ENCODE measurements at places on chromosomes 1 and 21.

DNA sequence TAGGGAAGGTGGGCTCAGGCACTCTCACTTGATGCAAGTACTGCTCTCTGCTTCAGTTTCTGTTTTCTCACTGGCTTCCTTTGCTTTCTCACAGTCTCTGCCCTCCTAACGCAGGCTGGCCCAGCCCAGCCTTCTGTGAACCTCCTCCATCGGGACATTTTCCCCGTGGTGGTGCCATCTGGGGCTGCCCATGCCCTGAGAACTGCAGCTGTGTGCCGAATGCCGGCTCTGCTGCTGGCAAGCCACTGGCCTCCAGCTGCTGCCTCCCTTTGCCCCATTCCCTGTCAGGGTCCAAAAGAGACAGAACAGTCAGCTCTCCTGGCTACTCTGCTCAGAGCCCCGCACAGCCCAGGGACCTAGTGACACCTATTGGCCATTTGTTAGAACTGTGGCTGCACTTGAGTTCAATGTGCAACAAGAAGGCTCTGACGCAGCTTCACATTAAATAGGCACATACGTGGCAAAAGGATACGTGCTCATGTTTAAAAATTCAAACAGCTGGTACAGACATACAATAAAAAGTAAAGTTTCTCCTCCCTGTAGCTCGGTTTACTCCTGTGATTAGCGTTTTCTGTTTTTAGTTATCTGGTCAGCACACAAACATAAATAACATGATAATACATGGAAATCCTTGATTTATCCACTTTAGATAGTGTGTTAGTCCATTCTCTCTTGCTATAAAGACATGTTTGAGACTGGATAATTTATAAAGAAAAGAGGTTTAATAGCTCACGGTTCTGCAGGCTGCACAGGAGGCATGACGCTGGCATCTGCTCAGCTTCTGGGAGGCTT lies 46.6 kb downstream of the FCRL5 start:
- DNase-seq = peak; percentile 67

DNA sequence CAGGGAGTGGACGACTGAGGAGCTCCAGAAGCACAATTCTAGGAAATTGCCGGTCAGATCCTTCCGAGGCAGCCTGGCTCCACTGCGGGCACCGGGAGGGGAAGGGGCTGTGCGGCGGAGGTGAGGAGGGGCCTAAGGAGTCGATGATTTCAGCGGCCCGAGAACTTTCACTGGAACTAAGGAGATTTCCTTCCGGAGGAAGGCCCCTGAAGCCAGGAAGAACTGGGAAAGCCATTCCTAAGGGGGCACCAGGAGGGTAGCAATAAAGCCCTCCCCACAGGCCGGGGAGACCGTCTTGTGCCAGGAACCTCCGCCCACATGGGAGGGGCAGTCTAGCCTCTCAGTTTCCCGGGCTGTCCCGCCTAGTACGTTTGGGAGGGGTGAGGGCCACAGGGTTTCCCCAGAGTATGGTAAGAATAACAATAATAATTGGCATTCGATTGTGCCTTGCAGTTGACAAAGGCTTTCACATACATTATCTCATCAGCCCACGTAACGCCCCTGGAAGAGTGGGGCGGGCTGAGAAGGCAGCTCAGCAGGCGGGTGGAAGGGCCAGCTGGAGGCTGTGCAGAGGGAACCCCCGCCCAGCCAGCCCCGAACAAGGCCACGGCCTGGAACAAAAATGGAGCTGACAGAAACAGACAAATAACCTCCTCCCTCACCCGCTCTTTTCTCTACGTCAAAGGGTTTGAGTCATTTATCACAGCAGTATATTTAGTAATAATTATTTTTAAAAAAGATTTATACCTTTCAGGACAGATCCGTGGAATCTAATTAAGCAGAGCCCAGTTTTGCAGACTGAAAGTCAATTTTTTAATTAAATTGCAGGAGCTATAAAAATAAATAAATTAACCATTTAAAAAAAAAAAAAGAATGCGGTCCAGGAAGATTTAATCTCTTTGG lies 19.8 kb downstream of the NPR1 start:
- no peak for DNase-seq

DNA sequence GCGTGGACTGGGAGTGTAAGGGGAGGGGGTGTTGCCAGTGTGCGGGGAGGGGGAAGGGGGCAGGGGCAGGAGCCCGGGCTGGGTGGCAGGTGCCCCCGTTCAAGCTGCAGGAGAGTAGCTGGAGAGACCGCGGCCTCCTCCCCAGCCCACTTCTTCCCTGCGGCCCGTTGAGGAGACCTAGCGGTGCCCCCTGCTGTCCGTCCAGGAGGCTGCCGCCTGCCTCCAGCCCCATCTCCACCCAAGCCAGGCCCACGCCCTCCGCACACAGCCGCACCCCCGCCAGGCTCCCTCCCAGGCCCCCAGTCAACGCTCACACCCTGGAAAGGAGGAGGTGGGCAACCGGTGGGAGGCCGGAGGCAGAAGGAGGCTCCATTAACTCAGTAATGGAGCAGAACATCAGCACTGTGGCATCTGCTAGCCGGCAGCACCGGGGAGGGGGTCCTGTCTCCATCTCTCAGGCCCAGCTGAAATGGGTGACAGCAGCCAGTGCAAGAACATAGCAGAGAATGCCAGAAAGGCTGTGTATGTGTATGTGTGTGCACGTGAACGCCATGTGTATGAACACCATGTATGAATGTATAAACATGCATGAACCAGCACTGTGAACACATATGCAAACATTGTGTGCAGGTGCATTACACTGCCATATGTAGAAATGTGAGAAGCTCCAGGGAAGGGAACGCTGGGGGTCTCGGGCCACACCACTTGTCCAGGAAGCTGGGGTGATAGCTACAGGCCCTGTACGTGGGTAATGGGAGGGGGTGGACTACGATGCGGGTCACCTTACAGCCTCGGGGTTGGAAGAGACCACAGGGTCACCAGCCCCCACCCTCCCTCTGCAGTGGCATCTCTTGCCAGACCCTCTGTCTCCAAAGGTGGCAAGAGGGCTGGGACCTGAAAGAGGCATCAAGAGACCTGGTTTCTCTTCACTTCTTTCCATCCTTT lies 84.6 kb downstream of the SYT2 start:
- peak; percentile 60 for DNase-seq

- DNase-seq = no peak
Measured at GRCh38 chr21:43196826-43197225, 28.0 kb downstream of the CRYAA start.

DNA sequence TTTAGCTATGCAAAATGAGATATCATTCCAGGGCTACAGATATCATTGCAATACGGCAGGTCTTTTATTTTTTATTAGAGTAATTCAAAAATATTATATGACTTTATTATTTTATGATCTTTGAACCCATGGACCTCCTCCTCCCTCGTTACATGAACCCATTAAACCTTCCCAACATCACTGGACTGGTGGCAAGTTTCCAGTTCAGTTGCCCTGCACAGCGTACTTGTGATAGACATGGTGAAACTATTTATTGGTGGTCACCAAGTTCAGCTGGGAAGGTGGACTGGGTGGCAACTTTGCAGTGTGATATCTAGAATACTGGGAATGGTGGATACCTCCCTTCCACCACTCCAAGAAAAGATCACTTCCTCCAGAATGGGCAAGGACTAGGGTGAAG lies 52.5 kb downstream of the SLC30A10 start:
- no peak for DNase-seq

DNA sequence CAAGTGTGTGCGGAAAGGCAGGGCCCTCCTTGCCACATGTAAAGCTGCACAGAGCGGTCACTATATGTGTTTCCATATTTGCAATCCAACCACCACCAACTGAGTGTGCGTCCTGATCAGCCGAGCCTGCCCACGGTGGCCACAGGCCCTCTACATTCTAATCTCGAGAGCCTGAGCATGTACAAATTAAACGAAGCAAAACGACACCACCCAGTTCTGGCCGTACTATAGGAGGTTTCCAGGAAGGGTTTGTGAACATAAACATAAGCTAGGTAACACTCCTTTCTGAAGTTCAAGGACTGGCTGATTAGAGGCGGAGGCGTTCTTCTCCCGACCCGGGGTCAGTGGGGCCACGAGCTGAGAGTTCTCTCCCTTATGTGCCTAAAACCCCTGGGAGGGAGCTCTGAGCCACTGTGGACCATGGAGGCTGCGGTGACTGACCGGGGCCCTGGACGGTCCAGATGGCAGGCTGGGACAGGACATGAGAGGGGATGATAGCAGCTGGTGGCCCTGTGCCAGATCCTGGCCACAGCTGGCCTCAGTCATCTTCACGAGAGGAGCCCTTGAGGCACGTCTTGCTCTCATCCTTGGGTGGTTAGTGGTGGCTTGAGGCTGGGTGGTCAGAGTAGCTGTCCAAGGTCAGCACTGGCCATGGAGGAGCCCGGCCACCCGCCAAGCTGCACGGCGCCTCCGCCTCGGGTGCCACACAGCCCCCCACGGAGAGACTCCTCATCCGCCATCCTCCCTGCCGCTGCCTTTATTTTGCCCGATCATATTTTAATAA lies 39.1 kb upstream of the TRAPPC10 start:
- no peak for DNase-seq

DNA sequence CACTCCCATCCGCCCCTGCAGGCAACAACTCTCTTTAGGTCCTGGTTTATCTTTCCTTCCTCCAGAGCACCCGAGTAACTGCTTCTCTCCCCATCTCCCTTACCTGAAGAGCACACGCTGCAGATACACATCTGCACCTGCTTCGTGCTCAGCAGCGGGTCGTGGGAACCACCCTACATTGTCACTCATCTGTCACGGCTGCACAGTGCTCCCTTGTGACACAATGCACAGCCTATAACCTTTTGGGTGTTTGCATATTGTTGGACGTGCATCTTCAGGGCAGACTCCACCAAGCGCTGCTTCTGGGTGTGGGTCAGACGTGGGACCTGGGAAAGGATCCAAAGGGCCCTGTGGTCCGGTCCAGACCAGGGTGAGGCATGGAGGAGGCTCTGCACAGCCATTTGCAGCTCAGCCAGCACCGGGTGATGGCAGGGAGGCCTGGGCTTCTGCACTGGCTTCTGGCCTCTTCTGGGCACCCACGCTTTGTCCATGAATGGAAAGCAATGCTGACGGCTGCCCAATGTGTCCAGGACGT lies 42.5 kb downstream of the WDR4 start:
- no peak for DNase-seq

- no peak for DNase-seq
Measured at GRCh38 chr1:183003203-183003602, 20.0 kb upstream of the LAMC1 start.

GRCh38 chr1:150563340-150564038 lies 14.3 kb downstream of the ADAMTSL4 start:
- no peak for DNase-seq

GRCh38 chr1:162016631-162017030 lies 7.0 kb downstream of the OLFML2B start:
- DNase-seq = no peak

DNA sequence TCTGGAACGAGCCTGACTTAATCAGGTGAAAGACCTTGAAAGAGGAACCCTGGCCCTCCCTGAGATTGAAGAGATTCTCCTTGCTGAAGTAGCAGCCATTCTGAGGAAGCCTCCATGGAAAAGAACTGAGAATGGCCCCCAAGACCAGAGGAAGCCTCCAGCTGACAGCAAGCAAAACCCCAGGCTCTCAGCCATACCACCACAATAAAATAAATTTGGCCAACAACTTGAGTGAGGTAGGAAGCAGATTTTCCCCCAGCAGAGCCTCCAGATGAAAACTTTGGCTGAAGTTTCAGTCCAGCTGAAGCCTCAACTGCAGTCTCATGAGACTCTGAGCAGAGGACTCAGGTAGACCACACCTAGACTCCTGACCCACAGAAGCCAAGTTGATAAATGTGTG lies 34.0 kb upstream of the SLAMF9 start:
- no peak for DNase-seq
